ENCODE measurements at places on chromosomes 5 and 9.

DNA sequence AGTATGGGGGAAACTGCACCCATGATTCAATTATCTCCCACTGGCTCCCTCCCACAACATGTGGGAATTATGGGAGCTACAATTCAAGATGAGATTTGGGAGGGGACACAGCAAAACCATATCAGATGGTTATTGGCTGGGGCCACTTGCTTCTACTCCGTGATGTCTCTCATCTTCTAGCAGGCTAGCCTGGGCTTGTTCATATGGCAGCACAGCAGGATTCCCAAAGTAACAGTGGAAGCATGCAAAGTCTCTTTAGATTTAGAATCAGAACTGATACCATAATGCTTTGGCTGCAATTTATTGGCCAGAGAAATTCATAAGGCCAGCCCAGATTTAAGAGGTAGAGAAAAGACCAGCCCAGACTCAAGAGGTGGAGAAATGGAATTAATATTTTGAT, 126.2 kb downstream of the PTTG1 start:
- DNase-seq, result no peak

- peak; percentile 78 for DNase-seq
These were observed 2.7 kb upstream of the ANXA2R start for GRCh38 chr5:43042626-43043399.

DNA sequence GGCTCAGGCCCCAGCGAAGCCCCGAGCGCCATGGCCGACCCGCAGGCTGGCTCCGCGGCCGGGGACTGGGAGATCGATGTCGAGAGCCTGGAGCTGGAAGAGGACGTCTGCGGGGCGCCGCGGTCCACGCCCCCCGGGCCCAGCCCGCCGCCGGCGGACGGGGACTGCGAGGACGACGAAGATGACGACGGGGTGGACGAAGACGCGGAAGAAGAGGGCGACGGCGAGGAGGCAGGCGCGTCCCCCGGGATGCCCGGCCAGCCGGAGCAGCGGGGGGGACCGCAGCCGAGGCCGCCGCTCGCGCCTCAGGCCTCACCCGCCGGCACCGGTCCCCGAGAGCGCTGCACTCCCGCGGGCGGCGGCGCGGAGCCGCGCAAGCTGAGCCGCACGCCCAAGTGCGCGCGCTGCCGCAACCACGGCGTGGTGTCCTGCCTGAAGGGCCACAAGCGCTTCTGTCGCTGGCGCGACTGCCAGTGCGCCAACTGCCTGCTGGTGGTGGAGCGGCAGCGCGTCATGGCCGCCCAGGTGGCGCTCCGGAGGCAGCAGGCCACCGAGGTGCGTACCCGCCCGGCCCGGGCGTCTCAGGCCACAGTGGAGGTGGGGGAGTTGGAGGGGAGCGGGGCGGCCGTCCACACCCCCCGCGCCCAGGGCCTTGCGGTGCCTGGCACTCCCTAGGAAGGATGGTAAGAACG, 1.6 kb downstream of the DMRT2 start:
- peak; percentile 44 for DNase-seq

- no peak for DNase-seq
These were observed 65.9 kb downstream of the ZSWIM6 start for GRCh38 chr5:61397937-61398336.

DNA sequence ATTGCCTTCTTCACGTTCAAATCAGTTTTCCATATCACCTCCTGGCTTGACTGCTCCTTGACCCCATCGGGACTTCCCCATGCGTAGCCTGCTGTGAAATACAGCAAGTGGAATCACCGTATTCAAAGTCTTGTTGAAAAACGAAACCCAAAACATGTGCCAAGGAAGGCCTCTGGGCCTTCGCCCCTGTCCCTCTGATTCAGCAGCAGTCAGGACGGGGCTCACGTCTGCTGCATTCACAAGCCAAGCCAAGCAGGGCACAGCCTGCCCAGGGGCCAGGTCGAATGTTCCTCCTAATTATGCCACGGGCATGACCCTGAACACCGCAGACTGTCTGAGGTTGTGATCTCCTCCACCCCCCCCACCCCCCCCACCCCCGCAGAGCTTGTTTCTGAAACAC, 960 bp upstream of the CTNND2 start:
- no peak for DNase-seq

- DNase-seq, result peak; percentile 54
These were observed 68.9 kb upstream of the EQTN start for GRCh38 chr9:27365707-27366376.

- peak; percentile 1 for DNase-seq
These were observed 188.4 kb downstream of the RGS3 start for GRCh38 chr9:113651896-113652295.

DNA sequence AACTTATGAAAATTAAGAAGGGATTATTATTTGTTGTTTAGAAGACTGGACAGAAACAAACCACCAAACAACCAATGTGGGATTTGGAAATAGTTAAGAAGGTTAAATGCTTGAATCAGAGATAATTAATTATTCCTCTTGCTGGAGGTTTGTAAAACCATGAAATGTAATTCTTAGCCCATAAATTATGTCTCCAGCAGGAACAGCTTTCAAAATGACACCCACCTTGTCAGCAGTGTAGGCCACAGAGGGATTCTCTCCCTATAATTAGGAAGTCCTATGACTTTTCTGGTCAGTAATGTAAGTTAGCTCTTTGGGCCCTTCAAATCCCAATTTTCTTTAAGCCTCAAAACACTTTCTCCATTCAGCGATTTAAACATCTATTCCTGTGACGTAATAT, 63.3 kb downstream of the DRD1 start:
- no peak for DNase-seq

DNA sequence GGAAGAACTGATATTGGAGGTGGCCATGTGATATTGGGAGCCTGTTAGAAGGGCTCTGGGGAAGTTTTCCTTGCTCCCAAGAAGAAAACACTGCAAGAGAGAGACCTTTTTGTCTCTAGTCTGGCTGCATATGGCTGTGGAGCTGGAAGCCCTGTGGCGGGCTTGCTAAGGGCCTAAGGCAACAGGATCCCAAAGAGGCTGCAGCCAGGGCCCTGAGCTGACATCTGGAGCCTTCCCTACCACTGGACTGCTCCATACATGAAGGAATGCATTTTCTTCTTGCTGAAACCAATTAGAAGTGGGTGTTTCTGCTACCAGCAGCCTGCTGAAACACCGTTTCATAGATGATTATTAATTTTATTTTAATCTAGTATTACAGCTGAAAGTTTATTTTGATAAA, 42.2 kb downstream of the GNAQ start:
- no peak for DNase-seq

DNA sequence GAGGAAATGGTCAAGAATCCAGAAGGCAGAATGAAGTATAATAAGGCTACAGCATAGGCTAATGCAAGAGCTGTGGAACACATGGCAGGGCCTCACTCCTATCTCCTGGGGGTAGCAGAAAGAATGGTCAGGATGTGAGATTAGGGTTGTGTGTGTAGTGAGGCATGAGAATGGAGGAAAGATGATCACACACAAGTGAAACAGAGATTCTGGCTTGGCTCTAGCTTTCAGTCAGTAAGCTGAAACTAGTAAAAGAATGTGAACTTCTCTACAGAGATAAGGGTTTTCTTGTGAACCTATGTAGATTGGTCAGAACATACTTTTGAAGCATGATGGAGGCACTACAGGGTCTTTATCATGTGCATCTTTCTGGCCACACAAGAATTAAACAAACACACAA, 298.8 kb downstream of the ASTN2 start:
- DNase-seq, result no peak

GRCh38 chr9:4220346-4220745, 79.5 kb downstream of the GLIS3 start:
- DNase-seq, result no peak

DNA sequence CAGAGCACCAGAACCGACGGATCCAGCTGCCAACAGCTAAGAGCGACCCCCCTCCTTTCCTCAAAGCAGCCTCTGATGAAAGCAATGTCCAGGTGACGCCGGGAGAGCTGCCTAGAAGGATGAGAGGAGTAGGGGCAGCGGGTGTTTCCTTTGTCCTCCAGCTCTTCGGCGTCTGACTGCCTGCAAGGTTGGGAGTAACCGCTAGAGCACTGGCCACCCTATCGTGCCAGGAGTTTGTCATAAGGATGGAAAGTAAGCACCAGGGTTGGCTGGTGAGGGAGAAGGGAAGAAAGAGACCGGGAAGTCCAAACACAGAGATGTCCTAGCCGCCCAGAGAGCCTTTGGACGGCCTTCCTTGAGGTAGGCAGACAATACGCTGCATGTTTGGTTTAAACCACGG, 10.8 kb downstream of the MRPL36 start:
- DNase-seq, result no peak

GRCh38 chr5:181223729-181224389, 778 bp downstream of the TRIM41 start:
- no peak for DNase-seq

DNA sequence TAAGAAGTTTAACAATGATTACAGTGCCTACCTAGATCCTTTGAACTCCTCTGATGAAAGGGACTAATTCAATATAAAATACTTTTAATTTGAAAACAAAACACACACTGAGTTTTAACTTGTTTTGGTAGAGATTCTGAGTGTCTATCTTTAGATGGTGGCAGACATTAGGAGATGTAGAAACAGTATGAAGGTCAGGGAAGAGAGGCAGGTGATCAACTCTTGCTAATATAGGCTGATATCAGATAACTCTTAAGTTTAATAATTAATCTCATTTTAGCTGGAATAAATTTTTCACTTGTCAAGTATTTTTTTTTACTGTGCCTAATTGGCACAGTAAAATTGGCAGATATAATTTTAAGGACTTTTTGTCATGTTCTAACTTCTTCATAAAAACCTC, 30.8 kb downstream of the POC5 start:
- no peak for DNase-seq
